ENCODE measurements at places on chromosomes 2 and 18. TPM values are rescaled to one million over a fixed set of nuclear protein-coding genes. Genes with fewer than 3 reads are reported as not detected.

The TSGA10 gene
- total RNA-seq = 5.9 TPM

The GCG gene
- not detected for total RNA-seq

The GALNT14 gene
- total RNA-seq = 0.27 TPM

The RPL31 gene
- total RNA-seq = 914 TPM

The C2orf80 gene
- total RNA-seq = not detected
